ENCODE measurements at places on chromosomes 5 and 9. TPM values are rescaled to one million over a fixed set of nuclear protein-coding genes. Genes with fewer than 3 reads are reported as not detected.

DNA sequence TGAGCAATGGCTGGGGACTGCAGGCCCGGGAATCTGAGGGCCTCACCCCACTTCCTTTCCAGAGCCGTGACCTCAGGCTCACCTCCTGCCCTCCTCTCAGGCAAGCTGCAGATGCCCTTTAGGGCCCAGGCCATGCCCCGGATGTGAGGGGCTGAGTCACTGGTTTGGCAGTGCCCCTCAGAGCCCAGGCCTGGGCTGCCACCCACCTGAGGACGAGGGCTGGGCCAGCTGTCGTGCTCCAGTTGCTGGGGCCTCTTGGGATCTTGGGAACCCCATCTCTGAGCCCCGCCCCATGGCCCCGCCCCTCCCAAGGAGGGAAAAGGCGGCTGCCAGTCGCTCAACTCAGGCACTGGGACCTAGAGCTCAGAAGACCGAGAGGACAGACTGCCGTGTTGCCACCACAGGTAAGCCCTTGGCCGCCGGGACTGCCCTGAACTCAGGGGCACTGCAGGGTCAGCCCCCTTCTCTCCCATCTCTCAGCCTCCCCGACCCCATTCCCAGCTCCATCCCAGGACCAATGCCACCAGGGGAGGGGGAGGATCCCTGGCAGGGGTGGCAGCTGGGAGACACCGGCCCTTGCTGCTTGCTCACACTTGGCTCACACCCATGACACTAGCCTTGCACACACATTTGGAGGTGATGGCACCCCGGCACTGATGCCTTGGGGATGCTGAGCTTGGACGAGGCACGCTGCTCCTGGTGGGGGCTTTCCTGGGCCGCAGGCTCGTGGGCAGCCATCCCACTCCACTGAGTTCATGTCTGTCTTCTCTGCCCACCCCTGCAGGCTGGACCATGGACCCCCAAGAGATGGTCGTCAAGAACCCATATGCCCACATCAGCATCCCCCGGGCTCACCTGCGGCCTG, at the start of gene CYSRT1:
Gene CYSRT1, plus strand, starts transcription at position 345 of the 865 bp plus-strand sequence. Its CDS starts 448 bp downstream, at position 793.
- DNase-seq: no peak

DNA sequence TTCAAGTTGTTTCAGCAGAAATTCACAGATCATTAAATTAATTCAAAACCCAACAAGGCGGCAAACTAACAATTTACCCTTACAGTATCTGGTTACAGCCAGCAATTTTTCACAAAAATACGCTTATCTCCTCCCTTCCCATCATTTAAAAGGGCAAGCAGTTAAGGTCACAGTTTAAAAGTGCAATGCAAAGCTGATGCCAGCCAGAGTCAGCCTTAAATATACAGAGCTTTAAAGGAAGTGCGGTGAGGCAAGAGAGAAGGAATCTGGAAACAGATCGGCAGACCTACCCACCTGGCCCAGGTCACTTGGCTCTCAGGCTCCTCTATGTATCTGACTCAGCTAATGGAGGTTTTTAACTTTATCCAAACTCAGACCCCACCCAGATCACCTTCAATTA, 31.0 kb downstream of the EPB41L4A start:
- DNase-seq: no peak

DNA sequence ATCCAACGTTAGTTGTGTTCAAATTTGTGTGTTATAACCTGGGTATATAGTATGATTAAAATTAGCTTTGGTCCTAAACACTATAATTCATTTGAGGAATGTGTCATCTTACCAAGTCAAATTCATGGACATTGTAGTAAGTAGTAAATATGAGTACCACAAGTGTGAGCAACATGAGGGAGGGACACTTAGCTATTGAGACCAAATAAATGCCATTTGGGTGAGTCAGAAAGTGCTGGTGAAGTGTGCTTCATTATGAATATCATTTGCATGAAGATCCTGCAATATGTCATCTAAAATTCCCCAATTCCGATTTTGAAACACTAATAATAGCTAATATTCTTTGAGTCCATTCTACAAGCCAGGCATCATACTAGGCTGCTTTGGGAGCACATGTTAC, 336.7 kb upstream of the KIF2A start:
- no peak for DNase-seq

DNA sequence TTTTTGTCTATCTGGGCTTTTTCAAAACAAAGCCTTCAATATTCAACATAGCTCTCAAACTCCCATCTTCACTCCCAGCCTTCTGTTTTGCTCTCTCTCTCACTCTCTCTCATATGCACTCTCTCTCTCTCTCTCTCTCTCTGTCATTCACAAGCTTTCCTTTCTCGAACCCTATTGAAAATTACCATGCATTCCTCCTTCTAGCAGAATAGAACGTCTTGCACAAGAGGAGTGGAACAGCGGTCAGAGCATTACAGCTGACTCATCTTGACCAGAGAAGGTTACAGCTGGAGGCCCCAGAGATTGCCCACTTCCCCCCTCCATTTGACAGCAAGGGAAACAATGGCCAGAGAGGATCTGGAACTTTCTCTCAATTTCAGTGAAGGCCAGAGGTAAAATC, 51.0 kb upstream of the LIFR start:
- no peak for DNase-seq

LRRC19 gene
- total RNA-seq: not detected

ZBTB43 gene
- 15.1 TPM for total RNA-seq

PCDHA1 gene
- total RNA-seq: not detected

ARPC5L gene
- total RNA-seq: 21.7 TPM

PCDHGA7 gene
- total RNA-seq: 4.9 TPM
